ENCODE measurements at places on chromosomes 12 and 14.

DNA sequence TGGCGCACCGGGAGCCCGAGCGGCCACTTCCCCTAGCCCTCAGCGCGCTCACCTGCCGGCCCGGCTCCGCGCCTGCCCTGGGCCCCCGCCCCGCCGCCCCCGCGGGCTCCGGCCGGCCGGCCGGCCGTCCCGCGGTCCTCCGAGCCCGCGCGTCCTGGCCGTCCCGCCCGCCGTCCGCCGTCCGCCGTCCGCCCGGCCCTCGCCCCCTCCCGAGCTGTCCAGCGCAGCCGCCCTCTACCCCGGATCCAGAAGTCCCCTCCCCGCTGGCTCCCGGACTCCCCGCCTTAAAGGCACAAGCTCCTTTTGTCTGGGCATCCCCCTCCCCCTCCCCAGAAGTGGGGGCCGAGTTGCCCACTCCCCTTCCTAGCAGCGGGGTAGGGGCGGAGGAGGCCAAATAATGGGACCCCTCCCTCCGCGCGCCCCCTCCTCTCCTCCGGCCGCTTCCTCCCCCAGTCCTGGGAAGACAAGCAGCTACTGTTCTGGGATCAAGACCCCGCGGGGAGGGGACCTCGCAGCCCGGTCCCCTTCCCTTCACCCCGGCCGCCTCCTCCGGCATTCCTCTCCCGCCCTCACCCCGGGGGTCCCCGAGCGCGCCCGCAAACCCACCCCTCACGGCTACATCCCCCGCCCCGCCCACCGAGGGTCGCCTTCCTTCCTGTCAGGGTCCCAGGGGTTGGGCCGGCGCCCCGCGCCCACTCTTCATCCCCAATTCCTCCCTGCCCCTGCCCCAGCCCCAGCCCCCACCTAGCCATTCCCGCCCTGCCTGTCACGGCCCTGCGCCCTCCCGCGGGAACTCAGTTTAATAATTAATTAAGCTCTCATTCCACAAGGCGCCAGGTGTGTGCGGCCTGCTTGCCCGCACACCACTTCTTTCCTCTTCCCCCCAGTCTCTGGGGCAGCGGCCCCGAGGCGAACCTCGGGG lies at the start of gene ADCY6:
Gene ADCY6 (minus strand): TSS at position 236 of the 922 bp plus-strand sequence. CDS start 5,655 bp downstream, outside the sequence.
- no peak for DNase-seq

- no peak for DNase-seq
These were observed 71.4 kb upstream of the GNPNAT1 start for GRCh38 chr14:52862632-52863333.

DNA sequence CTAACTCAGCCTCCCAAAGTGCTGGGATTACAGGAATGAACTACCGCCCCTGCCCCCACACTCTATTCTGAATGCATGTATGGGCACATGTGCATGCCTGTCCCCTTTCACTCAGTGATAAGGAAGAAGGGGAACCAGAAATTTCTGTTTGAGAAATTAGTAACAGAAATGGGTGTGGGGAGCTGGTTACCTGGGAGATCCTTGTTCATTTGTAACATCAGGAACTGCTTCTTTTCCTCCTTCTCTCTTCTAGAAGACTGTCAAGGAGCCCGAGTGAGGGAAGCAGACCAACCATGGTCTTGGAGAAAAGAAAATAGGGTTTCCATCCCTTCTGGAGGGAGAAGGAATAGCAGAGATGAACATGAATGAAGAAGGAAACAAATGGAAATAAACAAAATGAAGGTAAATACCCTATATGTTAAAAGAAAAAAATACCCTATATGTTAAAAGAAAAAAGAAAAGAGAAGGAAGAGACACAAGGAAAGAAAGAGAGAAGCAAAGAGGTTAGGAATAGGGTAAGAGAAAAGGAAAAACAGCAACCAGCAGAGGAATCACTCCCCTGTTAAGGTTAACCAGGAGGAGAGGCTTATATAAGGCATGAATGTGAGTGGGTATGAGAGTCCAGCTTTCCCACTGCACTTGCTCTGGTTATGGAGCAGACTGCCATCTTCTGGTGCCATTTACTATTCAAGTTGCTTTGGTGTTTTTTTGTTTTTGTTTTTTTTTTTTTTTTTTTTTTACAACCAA lies 3.3 kb downstream of the PPP1R3E start:
- DNase-seq = no peak

- no peak for DNase-seq
These were observed 32.4 kb downstream of the FLVCR2 start for GRCh38 chr14:75610834-75611233.

- no peak for DNase-seq
These were observed 1.3 kb downstream of the GPN3 start for GRCh38 chr12:110466791-110467190.

GRCh38 chr12:125013816-125014442 lies 20.5 kb downstream of the BRI3BP start:
- DNase-seq = no peak

- DNase-seq = no peak
These were observed 25.2 kb upstream of the PLXNC1 start for GRCh38 chr12:94123127-94123526.

- DNase-seq = no peak
These were observed 2.0 kb upstream of the MDM1 start for GRCh38 chr12:68334132-68334531.

- no peak for DNase-seq
These were observed 2.9 kb upstream of the BDKRB1 start for GRCh38 chr14:96252999-96253539.

DNA sequence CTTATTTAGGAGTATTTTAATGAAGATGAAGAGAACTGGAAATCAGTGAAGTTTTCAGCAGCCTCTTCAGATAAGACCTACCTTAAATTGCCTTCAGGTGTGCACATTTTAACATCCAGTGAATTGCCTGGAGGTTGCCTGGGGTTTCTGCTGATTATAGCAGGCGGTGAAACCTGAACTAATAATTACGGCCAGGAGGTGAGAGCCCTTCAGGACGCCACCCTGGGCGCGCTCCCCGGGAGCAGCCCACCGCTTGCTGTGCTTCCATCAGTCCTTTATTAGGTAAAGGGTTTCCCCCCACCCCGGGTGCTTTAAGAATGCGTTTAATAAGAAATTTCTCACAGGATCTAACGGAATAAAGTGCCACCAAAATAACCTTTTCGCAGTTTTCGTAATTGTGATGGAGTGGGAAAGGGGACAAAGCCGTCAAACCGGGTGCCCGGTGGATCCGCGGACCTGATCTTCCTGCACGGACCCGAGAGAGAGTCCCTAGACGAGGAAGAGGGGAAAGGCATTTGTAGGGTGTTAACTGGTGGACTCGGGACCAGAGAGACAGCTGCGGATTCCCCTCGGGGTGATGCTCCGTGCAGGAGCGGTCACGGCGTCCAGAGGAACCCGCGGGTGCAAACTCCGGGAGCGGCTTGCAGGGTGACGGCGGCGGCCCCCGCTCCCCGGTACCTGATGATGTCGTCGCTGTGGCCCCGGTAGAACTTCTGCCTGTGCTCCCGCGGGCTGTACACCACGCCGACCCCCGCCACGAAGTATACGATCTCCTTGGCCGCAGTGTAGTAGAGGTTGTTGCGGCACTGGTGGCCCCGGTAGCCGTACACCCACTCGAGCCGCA lies 902 bp downstream of the EML5 start:
- DNase-seq = peak; percentile 24

DNA sequence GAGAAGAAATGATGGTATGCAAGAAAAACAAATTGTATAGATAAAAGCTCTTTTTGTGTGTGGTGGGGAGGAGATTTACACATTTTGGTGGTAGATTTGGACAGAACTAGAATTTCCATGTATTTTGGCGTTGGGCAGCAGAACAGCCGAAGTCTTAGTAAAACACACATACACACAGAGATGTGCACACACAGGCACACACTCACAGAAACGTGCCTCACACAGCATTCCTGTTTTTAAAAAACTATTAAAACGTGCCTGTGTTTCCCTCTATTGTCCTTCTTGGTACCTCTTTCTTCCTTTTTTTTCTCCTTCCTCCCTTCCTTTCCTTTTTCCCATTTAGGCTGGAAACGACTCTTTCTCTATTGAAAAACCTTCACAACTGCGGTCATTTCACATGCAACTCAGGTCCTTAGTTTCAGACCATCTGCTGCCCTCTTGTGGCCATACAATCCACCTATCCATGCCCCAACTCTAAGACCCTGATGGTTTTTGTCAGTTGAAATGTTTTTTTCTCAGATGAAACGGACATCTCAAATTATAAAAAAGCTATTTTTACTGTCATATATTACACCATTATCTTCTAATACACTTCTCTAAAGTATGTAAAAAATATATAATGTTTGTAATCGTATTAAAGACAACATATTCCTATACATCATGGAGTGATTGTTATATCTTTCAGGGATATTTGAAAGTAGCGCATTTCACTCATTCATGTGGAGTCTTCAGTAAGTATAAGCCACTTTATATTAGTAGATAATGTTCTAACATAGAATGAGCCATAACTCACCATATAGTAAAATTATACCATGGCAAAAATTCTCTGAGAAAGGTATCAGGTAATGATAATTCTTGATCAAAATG lies 386.7 kb upstream of the NOVA1 start:
- DNase-seq = peak; percentile 8

DNA sequence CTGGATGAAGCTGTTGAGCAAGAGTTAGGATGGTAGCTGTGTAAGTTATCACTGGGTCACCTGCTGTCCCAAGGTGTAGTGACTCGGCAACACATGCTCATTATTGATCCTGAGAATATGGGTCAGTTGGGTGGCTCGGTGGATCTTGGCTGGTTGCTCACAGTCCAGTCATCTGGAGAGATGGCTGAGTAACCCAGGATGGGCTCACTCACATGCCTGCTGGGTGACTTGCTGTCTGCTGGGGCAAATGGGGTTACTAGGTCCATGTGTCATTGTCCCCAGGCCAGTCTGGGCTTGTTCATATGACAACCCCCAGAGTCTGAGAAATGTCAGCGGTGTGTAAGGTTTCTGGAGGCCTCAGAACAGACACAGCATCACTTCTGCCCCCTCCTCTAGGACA lies 69.5 kb downstream of the SLC15A4 start:
- DNase-seq = no peak

- DNase-seq = no peak
These were observed 40.9 kb downstream of the CDK17 start for GRCh38 chr12:96359328-96359727.

- DNase-seq = no peak
These were observed 344.0 kb downstream of the TMEM132D start for GRCh38 chr12:129559776-129560175.

DNA sequence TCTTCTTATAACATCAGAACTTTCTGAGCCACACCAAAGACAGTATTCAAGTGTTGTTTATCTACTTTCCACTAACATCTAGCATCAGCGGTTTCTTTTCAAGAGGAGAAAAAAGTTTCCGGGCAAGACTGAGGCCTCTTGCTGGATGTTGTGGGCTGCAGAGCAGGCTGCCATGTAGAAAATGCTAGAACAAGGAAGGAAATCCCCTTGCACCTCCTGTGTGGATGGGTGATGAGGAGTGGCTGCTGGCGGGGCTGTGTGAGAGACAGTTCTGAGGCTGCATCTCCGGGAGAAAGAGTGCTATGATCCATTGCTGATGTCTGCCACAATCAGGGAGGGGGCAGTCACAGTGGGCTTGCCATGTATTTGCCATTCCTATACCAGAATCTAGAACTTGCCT lies 37.8 kb upstream of the PPP1CC start:
- peak; percentile 37 for DNase-seq

DNA sequence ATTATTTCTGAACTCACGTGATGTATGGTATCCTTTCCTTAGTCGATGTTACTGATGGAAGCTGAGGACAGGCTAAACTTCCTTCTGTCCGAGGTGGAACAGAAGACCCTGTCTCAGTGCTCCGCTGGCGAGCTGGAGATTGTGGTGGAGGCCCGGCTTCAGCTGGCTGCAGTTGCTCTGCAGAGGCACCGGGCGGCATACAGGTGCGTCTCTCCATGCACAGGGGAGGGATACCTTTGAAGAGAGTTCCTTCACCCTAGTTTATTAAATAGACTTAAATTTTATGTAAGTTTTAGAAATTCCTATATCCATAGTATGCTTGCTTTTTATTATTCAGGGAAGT lies 186.7 kb upstream of the NEDD1 start:
- DNase-seq = no peak

GRCh38 chr12:991350-992333 lies 619 bp downstream of the ERC1 start:
- DNase-seq = no peak

DNA sequence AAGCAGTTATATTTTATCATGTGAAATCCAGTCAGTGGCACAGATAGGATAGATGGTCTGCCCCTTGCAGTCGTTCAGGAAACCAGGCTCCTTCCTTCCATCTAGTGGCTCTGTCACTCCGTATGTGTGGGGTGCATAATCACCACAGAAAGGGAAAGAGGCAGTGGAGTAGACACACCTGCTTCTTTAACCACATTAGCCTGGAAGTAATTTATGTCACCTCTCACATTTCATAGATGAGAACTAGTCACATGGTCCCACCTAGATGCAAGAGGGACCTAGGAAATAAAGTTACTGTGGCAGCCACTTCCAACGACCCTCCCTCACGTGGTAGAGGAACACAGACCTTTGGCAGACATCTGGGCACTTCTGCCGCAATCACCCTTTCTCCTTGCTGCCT lies 14.2 kb upstream of the RNU6-8 start:
- no peak for DNase-seq

GRCh38 chr12:77163074-77164038 lies 98.0 kb upstream of the E2F7 start:
- no peak for DNase-seq

GRCh38 chr12:6204533-6205143 lies 4.4 kb downstream of the CD9 start:
- no peak for DNase-seq

DNA sequence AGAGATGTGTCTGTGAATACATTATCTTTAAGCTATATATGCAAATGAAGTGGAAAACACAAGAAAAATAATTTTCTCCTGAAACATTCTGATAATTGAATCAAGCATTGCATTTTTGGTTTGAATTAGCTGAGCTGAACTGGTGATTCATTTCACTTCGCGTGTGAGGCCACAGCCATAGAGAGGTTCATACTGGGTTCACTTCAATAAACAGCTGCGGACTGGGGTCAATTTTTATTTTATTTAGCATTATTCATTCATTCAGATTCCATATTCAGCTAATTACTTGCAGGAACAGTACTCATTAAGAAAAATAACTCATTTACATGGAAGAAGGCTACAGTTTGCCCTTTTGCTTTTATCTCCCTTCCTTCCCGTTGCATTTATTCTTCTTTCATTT lies 195.2 kb upstream of the LRIG3 start:
- no peak for DNase-seq

- DNase-seq = no peak
These were observed 25.4 kb downstream of the PSMC1 start for GRCh38 chr14:90281756-90282155.

DNA sequence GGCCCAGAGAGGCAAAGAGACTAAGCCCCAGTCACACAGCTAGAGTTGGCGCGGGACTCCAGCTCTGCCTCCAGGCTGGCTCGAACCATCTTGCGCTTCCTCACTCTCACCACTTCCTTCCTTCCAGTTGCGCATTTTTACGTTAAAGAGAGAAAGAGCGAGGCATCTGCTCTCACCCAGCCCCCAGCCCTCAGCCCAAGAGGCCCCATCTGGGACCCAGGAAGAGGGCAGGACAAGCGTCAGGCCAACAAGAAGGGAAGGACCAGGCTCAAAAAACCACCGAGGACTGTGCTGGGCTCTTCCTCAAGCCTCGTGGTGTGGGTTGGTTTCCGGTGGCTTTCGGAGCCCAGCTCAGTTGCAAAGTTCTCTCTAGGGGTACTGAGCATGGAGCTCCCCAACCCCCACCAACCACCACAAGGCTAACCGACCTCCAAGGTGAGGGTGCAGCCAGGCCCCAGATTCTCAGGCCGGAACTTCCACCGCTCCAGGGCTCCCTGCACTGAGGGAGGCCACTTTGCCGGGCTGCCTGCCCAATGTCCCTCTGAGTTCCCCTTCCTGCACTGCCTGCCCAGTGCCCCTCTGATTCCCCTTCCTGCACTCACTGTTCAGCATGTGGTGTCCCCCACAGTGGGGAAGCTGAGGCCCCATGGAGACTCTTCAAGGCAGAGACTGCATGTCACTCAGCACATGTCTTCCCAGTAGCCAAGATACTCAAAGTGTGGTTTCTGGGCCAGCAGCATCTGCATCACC lies 35.9 kb downstream of the TESC start:
- DNase-seq = no peak

Data from stimulated activated CD4-positive, alpha-beta T cell treated with anti-CD3 and anti-CD28 coated beads, Interleukin-2, amount 100 ng/mL, for 48 hours (primary cell).